GM23338 (cell line): ENCODE measurements at places on chromosomes 1 and 21. TPM values are rescaled to one million over a fixed set of nuclear protein-coding genes. Genes with fewer than 3 reads are reported as not detected.

DNA sequence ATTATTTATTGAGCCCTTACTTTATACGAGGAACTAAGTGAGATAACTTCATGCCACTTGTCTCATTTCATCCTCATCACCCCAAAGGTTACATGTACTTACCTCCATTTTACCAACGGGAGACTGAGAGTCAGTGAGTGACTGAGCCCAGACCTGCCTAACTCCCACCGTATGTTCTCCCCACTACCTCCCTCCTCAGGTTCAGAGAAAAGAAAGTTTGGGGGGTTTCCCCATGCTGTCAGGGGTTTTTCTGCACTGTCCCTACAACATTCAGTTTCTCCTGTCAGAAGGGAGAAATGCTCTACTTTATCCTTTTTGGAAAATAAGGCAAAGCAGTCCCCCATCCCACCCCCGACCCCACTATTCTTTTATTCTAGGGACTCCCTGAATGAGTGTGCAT, 32.9 kb downstream of the FAM78B start:
- no peak overlapping the region for H3K4me3 ChIP-seq
- no peaks in the 10 kb centered on the region for H3K4me1 ChIP-seq
- DNase-seq = no peak
- no peak overlapping the region for H3K27ac ChIP-seq

DNA sequence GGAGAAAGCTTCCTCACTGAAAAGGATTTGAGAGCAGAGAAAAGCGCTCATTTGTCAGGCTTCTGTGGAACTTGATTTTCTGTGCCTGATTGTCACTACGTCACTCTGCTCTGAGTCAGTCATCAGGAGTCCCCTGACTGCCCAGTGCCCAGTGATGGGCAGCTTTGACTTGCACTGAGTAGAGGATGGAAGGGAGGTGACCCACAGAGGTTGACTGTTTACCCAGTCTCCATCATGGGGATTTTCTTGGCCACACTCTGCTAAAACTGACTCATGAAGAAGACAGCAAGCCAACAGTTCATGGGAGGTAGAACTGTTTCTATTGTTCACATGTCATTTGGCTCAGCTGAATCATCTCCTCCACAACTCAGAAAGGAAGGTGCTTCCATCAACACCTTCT, 82.1 kb upstream of the DUSP10 start:
- H3K4me1 ChIP-seq = peaks cover 15% of the 10 kb centered on the region
- no peaks in the 10 kb centered on the region for H3K36me3 ChIP-seq
- H3K4me3 ChIP-seq = no peak overlapping the region
- no peaks in the 10 kb centered on the region for H3K27me3 ChIP-seq
- DNase-seq = no peak

DNA sequence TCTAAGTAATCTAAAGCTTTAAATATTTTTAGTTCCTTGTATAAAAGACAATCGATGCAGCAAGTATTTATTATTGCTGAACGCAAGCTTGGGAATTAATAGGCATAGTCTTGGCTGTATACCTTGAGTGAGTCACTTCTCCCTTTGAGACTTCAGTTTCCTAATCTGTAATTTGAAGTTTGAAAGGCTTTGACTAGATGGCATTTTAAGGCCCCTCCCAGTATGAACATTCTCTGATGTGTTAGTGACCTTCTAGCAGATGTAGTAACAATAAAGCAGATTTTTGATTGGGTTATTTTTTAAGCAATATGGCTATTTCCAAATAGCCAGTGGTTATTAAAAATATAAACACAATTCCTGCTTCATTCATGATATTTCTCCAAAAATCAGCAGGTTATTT, 58.2 kb downstream of the DUSP10 start:
- H3K36me3 ChIP-seq = no peaks in the 10 kb centered on the region
- DNase-seq = no peak
- no peak overlapping the region for H3K4me3 ChIP-seq
- H3K27me3 ChIP-seq = no peaks in the 10 kb centered on the region
- no peak overlapping the region for H3K27ac ChIP-seq

GRCh38 chr1:15722836-15723532, 13.1 kb upstream of the SLC25A34 start:
- H3K4me3 ChIP-seq = no peak overlapping the region
- DNase-seq = no peak
- H3K36me3 ChIP-seq = no peaks in the 10 kb centered on the region; the same call in 1 of the 2 replicates

GRCh38 chr1:154466206-154466605, 35.8 kb upstream of the TDRD10 start:
- no peak overlapping the region for H3K27ac ChIP-seq
- H3K36me3 ChIP-seq = no peaks in the 10 kb centered on the region
- DNase-seq = no peak
- H3K4me3 ChIP-seq = no peak overlapping the region

- DNase-seq = no peak
- H3K27me3 ChIP-seq = peaks cover 33% of the 10 kb centered on the region
- H3K4me1 ChIP-seq = peaks cover 14% of the 10 kb centered on the region
- no peaks in the 10 kb centered on the region for H3K36me3 ChIP-seq
These were observed 5.3 kb downstream of the TENT5C start for GRCh38 chr1:117611121-117611601.

DNA sequence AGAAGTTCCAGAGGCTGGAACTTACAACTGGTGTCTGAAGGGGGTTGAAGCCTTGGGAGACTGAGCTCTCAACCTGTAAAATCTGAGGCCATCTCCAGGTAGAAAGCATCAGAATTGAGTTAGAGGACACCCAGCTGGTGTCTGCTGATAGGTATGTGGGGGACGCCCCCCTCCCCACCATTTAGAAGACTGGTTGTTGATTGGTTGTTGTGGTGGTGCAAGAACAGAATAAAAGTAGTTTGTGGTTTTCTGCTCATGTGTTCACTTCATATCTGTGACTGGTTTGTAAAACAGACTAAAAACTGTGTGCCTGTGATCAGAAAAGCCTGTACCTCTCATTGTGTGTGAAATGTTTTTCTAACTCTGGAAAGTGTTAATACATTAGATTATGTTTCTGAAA, 33.2 kb upstream of the PDE4B start:
- H3K27ac ChIP-seq = no peak overlapping the region
- H3K27me3 ChIP-seq = no peaks in the 10 kb centered on the region
- no peak overlapping the region for H3K4me3 ChIP-seq
- H3K4me1 ChIP-seq = no peaks in the 10 kb centered on the region
- H3K36me3 ChIP-seq = no peaks in the 10 kb centered on the region

DNA sequence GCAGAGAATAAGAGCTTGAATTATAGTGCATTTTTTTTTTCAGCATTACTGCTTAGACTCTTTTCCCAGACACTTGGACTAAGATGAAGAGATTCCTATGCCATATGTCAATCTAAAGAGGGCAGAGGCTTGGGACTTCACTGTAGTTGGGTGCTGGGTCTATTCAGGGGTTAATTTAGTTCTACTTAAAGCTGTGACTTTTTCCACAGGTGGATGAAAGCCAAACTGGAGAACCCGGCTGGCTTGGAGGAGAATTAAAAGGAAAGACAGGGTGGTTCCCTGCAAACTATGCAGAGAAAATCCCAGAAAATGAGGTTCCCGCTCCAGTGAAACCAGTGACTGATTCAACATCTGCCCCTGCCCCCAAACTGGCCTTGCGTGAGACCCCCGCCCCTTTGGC, 104.8 kb downstream of the ATP5PO start:
- H3K27me3 ChIP-seq = no peaks in the 10 kb centered on the region
- no peak for DNase-seq
- no peak overlapping the region for H3K4me3 ChIP-seq
- no peaks in the 10 kb centered on the region for H3K4me1 ChIP-seq
- H3K36me3 ChIP-seq = 0 out of 2 replicates have a peak, but pooled peaks cover 5% of the 10 kb centered on the region

Gene BMP8B
- 0.16 and 0.17 TPM in 2 replicates for polyA plus RNA-seq
